ENCODE measurements at places on chromosomes 5 and 9.
A peak's percentile ranks its signal among the peaks of the same experiment; 100 is the strongest.

- no peak for DNase-seq
These were observed 82.1 kb downstream of the FBN2 start for GRCh38 chr5:128455841-128456361.

- no peak for DNase-seq
These were observed 31.5 kb upstream of the SGCD start for GRCh38 chr5:156295431-156295830.

DNA sequence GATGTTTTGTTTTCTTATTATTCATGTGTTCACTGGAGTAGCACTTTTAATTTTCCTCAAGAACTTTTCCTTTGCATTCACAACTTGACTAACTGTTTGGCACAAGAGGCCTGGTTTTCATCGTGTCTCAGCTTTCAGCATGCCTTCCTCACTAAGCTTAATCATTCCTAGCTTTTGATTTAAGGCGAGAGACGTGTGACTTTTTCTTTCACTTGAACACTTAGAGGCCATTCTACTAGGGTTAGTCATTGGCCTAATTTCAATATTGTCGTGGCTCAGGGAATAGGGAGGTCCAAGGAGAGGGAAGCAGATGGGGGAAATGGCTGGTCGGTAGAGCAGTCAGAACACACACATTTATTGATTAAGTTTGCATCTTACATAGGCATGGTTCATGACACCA, 94.0 kb downstream of the ZNF462 start:
- no peak for DNase-seq

DNA sequence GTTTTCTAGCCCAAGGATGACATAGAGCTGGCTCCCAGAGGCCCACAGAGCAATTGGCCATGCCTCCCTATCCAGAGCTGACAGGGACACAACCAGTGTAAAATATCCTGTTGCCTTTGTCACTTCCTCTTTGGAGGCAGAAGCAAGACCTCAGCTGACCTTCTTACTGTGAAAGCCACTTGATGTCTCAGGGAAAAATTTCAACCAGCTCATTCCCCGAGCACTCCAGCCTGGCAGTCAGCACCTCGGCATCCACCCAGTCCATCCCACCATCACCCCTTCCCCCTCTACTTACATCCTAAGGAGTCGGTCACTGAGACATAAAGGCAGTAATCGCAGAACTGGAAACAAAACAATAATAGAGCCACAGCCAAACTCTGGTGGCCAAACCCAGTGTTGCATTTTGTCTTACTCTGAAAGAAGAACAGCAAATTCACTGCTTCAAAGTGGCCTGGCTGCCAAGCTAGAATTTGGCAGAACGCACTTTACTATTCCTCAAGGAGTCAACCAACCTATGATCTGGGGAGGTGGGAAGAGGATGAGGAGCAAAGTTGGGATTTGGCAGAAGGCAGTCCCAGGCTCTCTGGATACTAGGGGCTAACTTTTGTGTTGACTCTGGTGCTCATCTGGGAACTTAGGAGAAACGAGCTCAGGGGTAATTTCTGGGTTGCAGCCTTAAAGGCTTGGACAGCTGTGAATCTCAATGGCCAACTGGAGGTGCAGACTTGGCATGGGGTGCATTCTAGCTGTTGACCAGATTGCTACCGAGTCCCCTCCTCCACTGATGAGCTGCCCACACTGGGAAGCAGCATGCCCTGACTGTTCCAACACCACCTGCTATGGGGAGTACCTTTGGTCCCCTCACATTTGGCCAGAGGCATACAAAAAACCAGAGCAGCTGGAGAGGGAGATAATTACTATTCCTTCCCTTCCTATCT, 13.6 kb downstream of the NIPAL4 start:
- DNase-seq: no peak

DNA sequence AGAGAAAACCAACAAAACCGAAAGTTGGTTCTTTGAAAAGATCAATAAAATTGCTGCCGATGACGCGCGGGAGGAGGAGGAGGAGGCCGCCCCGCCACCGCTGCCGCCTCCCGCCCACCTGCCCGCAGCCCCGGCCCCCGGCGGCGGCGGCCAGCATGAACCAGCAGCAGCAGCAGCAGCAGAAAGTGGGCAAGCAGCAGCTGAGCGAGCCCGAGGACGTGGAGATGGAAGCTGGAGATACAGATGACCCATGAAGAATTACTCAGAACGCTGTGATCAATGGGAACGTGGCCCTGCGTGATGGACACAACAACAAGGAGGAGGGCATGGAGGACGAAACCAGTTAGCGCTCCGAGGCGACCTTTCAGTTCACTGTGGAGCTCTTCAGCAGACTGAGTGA, 53.9 kb upstream of the EFNA5 start:
- no peak for DNase-seq

DNA sequence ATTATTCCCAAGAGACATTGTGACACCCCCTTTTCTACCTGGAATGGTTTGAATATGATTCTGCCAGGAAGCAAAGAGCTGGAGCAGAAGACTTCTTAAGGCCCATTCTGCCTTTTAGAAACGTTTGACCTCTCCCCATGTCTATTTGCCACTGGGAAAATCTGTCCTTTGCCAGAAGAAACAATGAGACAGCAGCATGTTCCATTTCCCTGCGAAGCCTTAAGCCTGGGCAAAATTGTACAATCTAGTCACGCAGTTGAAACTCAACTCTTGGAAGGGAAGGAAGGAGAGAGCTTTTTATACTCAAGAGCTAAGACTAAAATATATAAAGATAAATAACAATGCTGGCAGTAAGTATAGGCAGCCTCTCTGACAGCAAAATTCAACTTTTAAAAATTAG, 22.1 kb upstream of the SPOCK1 start:
- DNase-seq: no peak

GRCh38 chr5:40676613-40677343, 2.9 kb upstream of the PTGER4 start:
- no peak for DNase-seq

DNA sequence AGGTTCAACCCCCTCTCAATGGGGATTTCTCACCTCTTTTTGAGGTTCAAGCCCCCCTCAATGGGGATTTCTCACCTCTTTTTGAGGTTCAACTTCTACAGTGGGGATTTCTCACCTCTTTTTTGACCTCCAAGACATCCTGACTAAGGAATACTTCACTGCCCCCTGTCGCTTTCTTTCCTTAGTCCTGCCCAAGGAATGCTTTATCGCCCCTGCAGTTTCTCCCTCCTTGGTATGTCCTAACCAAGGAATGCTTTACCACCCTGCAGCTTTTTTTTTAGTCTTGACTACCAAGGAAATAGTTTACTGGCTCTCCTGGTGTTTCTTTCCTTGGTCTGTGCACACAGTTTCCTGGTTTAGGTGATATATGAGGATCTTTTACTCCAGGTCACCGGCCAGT, 9.6 kb upstream of the IRGM start:
- no peak for DNase-seq

GRCh38 chr5:139708877-139709581, 60.9 kb downstream of the CXXC5 start:
- peak; percentile 45 for DNase-seq

- no peak for DNase-seq
These were observed 5.9 kb downstream of the SSNA1 start for GRCh38 chr9:137194388-137194787.

DNA sequence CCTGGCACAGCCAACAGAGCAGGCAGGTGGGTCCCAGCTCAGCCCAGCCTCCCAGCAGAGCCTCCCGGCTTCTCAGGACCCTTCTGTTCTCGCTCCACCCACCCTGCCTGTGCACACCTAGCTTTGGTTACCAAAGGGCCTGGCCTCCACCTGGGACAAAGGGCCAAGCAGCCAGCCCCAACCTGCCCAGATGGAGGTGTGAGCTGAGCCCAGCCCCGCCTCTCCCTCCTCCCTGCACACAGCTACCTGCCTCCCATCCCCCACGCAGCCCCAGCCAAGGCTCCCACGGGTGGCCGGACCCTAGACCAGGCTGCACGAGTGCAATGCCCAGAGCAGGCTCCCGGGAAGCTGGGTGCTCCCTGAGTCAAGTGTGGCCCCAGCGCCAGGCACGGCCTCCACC, 5.6 kb downstream of the TPRN start:
- no peak for DNase-seq

DNA sequence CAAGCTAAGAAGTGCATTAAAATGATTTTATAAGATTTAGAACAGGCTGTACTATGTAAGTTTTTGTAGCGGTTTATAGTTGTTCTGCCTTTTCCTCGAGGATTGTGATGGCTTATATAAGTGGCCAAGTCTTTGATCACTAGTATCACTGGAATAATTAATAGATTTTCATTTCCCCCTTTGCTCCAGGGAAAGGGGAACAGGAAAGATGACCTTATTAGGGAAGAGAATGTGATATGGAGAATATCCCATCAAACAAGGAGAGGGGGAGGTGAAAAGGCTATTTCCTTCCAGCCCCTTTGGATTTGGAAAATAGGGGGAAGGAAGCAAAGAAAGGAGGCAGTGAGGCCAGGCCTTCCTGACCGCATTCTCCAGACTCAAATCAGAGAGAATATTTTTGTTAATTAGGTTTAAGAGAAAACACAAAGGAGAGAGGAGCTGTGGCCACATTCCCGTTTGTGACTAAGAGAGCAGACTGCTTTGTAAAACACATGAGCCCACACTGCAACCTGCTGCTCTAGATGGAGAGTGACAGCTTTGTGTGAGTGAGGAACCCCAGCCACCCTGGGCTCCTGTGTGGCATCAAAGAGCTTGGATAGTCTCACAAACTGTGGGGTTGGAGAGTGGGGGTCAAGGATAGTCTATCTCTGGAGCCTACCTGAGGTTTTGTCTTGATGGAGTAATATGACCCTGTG, 359.5 kb downstream of the DTWD2 start:
- DNase-seq: no peak

- no peak for DNase-seq
These were observed 93.0 kb upstream of the DAB2 start for GRCh38 chr5:39517800-39518199.

- DNase-seq: no peak
These were observed 13.6 kb downstream of the SLF1 start for GRCh38 chr5:94632024-94632423.

DNA sequence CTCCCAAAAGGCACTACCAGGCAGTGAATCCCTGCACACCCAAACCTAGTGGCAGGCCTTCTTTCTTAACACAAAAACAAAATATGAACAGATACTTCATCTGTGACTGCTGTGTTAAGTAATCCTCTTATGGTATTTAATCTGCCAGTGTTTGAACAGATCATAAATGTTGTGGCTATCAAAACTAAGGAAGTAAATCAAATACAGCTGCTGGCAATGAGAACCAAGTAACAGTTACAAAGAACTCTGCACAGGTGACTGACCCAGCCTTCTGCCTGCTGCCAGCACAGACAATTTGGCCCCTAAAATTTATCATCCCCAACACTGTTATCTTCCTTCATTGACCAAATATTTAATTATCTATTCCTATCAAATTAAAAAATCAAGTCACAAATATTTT, 78.0 kb downstream of the GNAQ start:
- DNase-seq: no peak

DNA sequence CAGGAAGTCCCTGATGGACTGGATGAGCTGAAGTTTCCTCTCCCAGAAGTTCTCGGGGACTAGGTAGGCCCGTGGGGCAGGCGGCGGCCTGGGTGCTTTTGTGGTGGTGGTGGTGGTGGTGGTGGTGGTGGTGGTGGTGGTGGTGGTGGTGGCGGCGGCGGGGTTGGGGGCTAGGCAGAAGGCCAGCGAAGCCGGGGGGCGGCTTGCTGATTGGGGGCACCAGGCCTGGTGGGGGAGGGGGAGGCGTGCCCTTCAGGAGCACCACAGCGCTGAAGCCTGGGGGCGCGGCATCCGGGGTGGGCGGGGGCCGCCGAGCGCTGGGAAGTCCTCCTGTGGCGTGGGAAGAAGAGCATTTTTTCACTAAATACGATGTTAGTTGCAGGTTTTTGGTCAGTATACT, 26.9 kb downstream of the SPATA31C1 start:
- no peak for DNase-seq

DNA sequence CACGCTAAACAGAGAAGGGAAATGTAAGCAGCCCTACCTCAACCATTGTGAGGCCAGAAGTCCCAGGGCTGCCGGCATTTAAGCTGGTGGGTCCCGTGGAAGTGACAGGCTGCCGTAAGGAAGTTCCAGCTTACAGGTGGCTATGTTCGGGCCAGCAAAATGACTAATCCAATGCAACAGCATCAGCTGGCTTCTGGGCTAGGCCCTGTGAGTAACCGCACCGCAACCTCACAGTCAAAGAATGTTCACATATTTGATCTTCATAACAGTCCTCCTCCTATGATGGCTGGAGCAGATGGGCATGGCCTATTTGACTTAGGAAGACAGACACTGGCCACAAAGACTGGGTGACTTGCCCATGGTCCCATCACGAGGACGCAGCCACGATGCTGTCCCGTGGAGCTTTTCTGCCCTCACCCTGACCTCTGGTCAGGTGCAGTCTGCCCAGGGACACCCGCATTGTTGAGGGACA, 88.2 kb downstream of the LIFR start:
- no peak for DNase-seq

GRCh38 chr5:122076669-122077365, 1.2 kb downstream of the LOX start:
- DNase-seq: peak; percentile 76

DNA sequence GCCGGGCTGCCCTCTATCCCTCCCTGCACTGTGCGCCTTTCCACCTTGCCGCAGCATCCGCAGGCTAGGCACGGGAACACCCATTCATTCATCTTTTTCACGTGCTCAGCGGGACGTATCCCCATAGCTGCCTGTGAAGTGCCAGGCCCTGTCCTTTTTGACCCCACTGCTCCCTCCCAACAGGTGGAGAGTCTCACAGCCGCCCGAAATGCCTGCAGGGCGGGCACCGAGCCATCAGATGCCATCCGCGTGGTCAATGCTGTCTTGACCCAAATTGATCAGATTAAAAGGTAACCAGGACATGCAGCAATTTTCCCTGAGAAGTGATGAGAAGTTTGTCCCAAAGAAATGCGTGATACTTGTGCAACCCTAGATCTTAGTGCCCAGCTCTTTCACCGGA, 15.5 kb downstream of the TRIP13 start:
- no peak for DNase-seq

- no peak for DNase-seq
These were observed 6.0 kb upstream of the PITX1 start for GRCh38 chr5:135040034-135040332.

DNA sequence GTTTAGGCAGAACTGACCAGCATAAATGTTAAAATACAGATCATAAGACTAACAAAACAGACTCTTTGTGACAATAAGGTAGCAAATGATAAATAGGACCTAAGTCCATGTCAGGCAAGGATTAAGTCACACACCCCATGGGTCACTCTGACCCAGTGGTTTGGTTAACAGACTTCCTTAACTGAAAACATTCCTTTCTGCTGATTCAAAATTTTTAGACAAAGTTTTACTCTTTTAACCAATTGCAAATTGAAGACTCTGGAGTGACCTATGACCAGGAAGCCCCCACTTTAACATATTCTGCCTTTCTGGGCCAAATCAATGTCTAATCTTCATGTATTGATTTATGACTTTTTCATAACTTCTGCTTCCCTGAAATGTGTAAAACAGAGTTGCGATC, 4.9 kb upstream of the NXNL2 start:
- no peak for DNase-seq

- DNase-seq: no peak
These were observed 60.5 kb upstream of the CD180 start for GRCh38 chr5:67257077-67257476.

DNA sequence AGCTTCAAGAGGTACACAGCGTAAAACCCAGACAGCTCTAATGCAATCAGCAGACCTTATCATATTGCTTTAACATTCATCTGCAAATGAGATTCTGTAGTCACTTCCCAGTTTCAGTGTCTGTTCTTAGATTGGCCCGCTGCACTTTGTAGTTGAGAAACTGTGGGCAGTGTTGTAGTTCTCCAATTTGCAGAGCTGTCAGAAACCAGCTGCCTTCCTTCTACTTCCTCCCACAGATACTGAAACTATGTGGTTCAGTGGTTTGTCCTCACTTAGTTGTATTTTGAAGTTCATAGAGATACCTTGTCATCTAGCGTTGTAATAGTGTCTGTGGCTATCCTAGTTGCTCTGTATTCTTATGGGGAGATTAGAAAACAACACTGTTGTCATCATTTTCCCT, 39.6 kb upstream of the TRIM36 start:
- no peak for DNase-seq
